HuH-7 (cell line): ENCODE measurements at places on chromosomes 5 and 9.

- no peak for DNase-seq
Observed at GRCh38 chr9:133732639-133733408, 5.3 kb downstream of the SARDH start.

DNA sequence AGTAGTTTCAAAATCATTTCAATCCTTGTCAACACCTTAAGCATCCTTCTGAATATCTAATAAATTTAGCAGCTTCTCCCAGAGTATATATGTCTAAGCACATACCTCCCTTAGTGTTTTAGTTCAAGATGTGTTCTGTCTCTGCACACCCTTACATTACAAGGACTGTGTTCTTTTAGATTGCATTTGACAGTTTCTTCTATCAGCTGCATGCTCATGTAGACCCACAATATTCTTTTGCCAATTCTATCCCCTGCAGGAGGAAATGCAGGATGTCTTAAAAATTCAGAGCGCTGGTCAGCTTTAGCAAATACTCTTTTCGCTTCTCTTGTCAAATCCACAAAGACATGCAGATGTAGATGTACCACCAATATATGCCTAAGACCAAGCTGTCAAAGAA is 145.8 kb upstream of the SLC30A5 start:
- no peak for DNase-seq

- no peak for DNase-seq
Observed at GRCh38 chr9:137368431-137369035, 54.4 kb downstream of the EXD3 start.

GRCh38 chr5:66477596-66477995 is 118.6 kb upstream of the MAST4 start:
- no peak for DNase-seq

DNA sequence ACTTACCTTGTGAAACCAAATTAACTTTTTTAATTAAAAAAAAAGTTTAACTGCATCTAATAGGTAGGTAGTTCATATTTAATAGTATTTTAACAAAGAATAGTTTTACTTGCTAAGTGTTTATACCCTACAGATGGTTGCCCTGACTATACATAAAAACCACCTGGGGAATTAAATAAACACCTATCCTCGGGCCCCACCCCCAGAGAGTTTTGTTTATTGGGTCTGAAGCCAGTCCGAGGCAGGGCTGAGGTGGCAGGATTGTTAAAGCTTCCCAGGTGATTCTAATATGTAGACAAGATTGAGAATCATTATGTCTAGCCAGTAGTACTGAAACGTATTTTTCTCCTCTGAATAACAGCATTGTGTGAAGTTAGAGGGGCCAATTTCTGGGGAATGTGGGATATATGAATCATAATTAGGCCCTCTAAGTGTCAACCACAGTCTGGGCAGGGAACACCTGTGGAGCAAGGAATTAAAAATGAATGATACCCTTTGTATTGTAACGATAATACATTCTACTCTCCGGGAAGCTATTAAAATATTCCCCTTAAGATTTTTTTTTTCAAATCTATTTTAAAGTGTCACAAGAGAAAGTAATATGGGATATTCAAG is 5.6 kb upstream of the PAM start:
- no peak for DNase-seq

DNA sequence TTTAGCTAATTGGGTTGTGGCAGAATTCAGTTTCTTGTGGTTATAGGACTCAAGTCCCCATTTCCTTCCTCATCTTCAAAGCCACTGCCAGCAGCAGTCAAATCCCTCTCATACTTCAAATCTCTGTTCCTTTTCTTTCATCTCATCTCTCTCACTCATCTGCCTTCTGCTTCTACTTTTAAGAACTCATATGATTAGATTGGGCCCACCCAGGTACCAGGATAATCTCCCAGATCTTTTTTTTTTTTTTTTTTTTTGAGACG is 8.0 kb upstream of the REEP5 start:
- DNase-seq, result no peak

GRCh38 chr9:109001275-109001676 is 12.0 kb downstream of the CTNNAL1 start:
- DNase-seq, result no peak

DNA sequence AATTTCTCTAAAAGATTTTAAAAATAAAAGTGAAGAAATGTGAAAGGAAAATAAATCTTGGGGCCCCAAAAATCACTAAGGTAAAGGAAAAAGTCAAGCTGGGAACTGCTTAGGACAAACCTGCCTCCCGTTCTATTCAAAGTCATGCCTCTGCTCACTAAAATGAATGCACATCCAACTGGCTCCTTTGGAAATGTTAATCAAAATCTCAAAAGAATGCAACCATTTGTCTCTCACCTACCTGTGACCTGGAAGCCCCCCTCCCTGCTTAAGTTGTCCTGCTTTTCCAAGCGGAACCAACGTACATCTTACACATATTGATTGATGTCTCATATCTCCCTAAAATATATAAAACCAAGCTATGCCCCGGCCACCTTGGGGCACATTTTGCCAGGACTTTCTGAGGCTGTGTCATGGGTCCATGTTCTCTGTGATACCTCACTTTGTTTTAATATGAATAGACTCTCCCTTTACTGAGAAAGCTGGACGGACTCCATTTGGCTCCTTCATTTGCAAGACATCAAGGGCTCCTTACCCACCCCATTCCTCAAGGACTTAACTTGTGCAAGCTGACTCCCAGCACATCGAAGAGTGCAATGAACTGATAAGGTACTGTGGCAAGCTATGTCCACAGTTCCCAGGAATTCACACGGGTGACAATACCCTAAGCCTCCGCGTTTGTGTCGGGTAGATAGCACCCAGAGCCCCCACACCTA is 164.3 kb downstream of the SMC2 start:
- no peak for DNase-seq

DNA sequence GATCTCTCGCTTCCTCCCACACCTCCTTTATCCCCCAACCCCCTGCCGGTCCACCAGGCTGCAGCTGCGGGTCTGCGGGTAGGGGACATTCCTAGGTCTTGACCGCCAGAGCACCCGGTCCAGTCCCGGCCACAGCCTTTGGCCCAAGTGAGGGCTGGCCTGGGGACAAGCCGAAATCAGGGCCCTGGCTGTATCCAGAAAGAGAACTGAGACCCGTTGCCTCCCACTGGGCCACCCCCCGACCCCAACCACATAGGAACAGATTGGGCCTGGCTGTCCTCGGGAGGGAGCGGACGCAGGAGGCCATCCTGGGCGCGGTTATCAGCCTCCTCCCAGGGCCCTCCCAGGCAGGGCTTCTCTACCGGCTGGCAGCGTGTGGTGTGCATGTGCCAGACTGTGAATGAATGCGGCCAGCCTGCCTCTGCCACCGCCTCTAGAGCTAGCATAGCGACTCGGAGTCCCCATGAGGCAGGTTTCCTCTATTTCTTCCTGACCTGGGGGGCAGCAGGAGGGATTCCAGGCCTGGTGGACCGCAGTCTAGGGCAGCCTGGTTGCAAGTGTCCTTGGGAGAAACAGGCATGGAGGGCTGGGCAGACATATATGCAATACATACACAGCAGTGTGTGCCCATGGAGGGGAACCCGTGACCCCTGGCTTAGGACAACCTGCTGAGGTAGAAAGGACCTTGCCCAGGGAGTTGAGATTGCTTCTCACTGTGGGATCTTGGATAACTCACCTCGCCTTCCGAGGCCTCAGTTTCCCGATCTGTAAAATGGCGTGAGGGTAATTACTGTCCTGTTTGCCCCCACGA is 1.2 kb downstream of the N4BP3 start:
- DNase-seq, result no peak

DNA sequence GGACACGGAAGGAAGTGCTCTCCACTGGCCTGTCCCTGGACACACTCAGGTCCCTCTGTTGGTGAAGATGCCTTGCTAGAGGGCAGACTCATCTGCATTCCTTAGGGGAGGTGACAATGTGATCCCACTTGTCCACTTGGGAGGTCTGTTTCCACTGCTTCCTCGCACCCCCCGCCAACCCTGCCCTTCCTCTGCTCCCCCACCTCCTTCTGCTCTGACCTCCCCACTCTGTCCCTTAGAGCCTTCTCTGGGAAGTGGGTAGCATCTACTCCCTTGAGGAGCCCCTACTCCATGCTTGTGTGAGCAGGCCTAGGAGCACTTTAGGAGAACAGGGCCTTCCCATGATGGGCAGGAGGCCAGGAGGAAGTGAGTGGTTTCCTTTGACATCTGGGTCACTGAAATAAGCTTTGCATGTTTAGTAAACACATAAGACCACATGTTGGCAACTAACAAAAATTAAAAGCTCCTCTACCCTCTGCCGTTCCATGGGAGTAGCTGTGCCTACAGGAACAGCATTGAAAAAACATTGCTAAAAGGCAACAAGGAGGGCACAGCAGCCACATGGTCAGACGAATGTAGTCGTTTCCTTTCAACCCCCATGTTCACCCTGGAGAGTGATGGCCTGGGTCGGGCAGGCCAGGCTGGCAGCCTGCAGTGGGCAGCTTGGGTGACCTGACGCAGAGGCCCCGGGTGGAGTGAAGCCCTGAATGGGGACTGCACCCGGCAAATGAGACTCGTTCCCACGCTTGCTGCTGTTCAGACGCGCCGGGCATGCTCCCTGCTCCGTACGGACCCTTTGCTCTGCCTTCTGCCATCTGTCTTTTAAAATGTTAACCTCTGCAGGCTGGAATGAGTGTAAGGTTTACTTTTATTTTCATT is 634.0 kb downstream of the IRX1 start:
- DNase-seq, result no peak

GRCh38 chr5:66039296-66039695 is 104.8 kb upstream of the SREK1 start:
- no peak for DNase-seq

- no peak for DNase-seq
Observed at GRCh38 chr9:92384375-92384774, 20.0 kb downstream of the OGN start.

- no peak for DNase-seq
Observed at GRCh38 chr5:133387091-133387490, 225.2 kb downstream of the FSTL4 start.

- DNase-seq, result no peak
Observed at GRCh38 chr9:24590432-24590831, 44.7 kb upstream of the IZUMO3 start.

DNA sequence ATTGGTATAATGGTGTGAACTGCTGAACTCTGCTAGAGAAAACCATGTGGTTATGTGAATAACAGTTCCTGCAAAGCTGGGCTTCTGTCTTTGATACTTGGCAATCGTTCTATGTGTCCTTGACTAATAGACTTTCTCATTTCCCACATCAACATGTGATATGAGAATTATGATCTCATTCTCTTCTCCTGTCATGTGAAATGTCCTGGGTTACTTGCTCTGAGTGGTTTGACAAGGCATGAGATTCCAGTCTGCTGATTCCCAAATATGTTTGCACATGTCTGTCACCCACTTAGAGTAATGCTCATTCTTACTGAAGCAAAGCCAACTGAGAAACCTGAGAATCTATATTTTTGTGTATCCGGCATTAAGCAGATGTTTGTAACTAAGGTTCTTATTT is 141.2 kb downstream of the PARP8 start:
- no peak for DNase-seq

DNA sequence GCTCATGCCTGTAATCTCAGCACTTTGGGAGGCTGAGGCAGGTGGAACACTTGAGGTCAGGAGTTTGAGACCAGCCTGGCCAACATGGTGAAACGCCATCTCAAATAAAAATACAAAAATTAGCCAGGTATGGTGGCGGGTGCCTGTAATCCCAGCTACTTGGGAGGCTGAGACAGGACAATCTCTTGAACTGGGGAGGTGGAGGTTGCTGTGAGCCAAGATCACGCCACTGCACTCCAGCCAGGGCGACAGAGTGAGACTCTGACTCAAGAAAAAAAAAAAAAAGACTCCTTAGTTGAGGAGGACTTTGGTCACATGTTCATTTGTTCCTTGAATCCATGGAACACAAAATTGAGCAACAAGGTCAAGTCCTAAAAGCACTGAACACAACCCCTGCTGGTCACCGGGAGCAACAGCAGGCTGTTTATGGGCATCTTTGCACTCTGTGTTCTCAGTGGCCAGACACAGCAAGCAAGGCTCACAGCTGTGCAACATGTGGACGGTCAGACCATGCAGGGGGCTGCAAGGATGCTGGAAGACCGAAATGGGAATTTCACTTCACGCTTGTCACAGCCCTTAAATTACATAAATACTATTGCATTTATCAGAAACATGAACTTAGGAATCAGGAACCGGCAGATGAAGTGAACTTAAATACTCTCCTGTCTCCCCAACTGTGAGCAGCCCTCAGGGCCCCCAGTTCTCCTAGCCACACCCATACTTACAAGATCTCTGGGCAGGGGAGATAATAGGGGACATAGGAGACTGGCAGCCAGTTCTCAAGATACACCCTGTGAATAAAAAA is 2.8 kb downstream of the GBGT1 start:
- peak; percentile 90 for DNase-seq

DNA sequence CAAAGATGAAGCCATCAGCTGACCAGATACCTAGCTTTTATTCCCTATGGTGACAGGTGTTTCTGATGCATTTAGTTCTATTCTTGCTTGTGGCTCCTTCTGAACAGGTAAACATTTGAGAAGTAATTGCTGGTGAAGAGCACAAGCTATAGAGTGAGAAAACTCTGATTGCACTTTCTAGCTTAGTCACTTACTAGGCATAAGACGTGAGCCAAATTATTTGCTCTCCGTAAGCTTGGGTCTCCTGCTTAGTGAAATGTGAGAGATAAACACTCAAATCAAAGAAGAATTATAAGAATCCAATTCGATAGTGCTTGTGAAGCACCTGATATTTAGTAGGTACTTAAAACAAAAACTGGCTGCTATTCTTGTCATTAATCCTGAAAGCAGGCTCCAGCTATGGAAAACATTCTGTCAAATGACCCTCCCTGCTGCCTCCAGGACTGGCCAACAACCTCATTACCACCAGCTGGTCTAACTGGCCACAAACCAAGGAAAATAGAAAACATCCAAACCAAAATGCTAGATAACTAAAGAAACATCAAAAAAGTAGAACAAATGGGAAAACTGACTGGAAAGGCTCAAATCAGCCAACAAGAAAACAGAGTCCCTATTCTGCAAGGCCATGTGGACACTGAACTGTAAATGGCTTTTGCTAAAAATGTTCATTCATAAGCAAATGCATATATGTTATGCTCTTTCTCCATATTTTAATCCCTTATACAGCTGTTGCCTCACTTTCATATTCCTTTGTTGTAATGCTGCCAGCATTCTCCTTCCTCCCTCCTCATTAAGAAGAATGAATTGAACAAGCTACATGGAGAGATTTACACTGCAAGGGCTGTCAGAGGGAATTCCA is 616.1 kb downstream of the DTWD2 start:
- no peak for DNase-seq

GRCh38 chr9:75039009-75039408 is 10.9 kb upstream of the CARNMT1 start:
- DNase-seq, result no peak
